Stimulated activated CD8-positive, alpha-beta memory T cell treated with anti-CD3 and anti-CD28 coated beads, Interleukin-2, amount 100 ng/mL, for 1 hour (primary cell): ENCODE measurements at places on chromosomes 16 and 17.

DNA sequence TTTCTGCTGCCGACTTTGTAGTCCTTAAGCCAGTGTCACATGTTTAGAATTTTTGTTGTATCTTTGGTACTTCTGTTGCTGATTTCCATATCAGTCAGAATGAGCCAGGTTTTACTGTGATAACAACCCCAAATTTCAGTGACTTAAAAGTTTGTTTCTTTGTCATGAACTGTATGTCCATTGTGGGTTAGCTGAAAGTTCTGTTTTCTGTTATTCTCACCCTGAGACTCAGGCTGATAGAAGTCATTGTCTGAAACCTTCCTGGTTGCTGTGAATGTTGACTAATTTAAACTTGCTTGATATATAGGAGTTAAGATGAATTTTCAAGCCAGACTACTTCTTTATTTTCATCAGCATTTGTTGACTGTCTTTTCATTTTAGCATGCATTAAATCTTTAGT is 68.8 kb downstream of the MRTFB start:
- no peak for DNase-seq

- no peak for DNase-seq
Measured at GRCh38 chr17:34739386-34739785, 160.0 kb downstream of the TMEM132E start.

GRCh38 chr16:66936889-66937554 is 1.7 kb downstream of the CES2 start:
- DNase-seq = no peak

- no peak for DNase-seq
Measured at GRCh38 chr17:82239401-82239925, 10.6 kb downstream of the SLC16A3 start.

DNA sequence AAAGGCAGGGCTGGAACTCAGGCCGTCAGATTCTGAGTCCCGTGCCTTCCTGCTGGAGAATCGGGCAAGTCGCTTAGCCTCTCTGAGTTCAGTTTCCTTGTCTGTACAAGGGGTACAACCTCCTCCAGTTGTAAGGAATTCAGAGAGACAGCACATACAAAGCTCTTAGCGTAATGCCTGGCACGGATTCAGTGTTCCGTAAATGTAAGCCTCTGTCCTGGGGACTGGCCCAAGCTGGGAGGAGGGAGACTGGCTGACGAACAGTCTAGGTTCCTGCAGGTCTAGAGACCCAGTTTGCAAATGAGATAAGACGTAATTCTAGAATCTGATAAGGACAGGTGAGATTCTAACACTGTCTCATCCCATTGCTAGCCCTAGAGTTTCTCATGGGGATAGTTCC is 9.9 kb downstream of the METTL22 start:
- DNase-seq = no peak

DNA sequence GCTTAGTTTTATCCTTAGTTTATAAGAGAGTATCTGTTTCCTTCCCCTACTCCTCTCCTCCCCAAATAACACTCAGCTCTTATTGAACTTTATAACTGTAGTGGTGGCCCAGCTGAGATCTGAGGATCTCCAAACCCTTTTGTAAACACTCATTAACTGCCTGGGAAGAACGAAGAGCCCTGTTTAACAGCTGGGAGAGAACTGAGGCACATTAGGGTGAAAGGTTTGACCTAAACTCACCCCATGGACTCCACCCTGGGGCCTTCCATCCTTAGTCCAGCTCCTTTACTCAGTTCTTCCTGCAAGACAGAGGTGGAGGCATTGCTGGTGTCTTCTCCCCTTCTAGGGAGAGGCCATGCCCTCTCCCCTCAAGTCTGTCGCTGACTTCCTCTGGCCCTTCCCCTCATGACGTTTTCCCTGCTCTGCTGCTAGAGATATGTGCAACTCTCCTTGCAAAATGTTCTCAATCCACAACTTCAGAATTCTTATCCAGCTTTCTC is 1.2 kb upstream of the RARA start:
- no peak for DNase-seq

- no peak for DNase-seq
Measured at GRCh38 chr17:2482218-2482617, 29.5 kb downstream of the METTL16 start.

GRCh38 chr17:27846042-27846655 is 45.8 kb upstream of the NOS2 start:
- no peak for DNase-seq

DNA sequence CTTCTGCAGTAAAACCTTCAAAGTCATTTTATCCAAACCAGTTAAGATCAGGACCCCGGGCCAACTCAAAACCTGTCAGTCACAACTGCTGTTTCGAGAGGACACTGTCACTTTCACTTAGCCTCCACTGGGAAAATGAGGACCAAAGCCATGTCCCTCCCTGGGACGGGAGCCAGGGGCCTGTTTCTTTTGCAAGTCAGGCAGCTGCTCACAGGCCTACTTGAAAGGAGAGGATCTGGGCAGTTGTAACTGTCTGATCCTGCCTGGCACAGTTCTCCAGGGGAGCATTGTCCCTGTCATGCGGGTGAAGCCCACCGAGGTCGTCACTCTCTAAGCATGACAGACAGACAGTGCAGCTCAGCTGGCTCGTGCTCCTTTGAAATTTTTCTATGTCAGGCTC is 276.2 kb downstream of the NPIPA8 start:
- DNase-seq = no peak
